Skeletal muscle cell (primary cell): ENCODE measurements at places on chromosomes 4 and X.

DNA sequence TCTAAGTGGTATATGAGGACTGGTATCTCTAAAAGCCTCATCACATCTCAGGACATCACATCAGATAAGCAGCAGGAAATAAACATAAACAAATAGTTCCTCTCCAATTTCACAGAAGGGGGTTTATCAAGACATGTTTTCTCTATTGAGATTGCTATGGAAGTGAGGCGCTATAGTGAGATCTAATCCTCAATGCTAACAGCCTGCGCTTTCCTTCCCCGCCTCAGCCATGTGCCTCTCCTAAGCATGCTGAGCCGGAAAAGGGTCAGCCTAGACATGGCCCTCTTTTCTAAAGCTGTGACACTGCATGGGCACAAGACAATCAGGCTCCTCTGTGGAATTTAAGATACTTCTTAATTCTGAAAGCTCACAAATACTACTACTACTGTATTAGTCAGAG is 286.1 kb downstream of the INPP4B start:
- DNase-seq, result no peak

- DNase-seq, result no peak
Measured at GRCh38 chr4:153602758-153603157, 81.3 kb upstream of the TLR2 start.

DNA sequence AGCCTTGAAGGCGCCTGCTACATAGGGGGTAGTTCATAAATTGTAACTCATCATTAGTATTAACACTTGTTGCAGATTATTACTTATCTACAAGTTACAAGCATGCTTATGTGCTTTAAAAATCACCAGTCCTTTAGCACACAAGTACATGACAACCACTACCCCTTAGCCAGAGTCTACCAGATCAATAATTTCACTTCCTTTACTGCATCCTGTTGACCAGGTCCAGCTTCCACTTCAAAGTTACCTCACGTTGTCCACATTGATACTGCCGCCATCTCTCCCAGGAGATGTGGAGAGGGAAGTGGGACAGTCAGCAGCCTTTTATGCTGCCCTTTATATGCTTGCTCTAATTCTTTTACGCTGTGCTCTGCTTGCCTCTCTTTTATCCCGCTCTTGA is 231.3 kb upstream of the CXXC4 start:
- no peak for DNase-seq

GRCh38 chr4:68272860-68273259 is 27.4 kb upstream of the TMPRSS11B start:
- no peak for DNase-seq

GRCh38 chr4:30789219-30789671 is 69.1 kb downstream of the PCDH7 start:
- no peak for DNase-seq

GRCh38 chr4:25723409-25723808 is 67.8 kb downstream of the SLC34A2 start:
- no peak for DNase-seq

GRCh38 chrX:40471965-40472648 is 108.7 kb upstream of the ATP6AP2 start:
- DNase-seq, result peak; percentile 34

GRCh38 chr4:51844153-51845054 is 1.5 kb downstream of the DCUN1D4 start:
- DNase-seq, result peak; percentile 75

DNA sequence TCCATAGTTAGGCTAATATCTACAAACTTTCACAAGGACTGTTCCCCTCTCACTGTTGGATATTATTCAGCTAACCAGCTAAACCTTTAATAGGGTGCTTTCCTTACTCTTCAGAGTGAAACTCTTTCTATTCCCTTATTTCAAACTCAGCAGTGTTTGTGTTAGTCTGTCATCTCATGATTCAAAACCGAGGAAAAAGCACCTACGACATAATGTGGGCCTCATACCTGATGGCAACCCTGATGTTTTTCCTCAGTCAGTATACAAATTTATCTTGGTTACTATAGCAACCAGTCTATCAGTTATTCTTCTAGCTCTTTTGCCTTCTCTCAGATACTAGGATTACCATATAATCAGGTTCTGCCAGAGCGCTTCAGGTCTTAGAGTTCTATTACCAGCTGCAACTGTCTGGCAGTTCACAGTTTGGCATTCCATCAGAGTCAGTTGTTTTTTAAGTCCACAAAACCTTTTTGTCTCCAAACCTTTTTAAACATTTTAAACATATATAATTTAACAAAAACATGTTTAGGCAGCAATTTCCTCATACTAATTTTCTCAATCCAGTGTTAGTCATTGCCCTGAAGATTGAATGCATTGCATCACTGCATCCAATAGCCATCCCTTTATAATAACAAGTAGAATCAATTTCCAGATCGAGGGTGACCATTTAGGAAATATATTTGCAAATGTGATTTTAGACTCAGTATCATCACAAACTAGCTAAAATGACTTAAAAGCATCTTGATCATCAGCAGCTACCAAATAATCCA is 7.4 kb downstream of the WDR44 start:
- DNase-seq, result no peak

DNA sequence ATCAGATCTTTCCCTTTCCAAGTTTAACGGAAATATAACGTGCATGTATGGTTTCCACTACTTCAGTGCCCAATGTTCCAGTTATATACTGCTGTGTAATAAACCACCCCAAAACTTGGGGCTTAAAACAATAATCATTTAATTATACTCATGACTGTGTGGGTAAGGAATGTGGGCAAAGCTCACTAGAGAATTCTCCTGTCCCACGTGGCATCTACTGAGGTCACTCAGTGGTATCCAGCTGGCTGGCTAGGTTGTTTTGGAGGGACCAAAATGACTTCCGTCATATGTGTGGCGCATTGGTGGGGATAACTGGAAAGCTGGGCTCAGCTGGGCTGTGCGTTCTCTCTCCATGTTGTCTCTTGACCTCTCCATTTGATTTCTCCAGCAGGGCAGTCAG is 18.5 kb downstream of the ZCCHC18 start:
- no peak for DNase-seq

- no peak for DNase-seq
Measured at GRCh38 chrX:153685156-153685536, 2.6 kb upstream of the SLC6A8 start.

GRCh38 chrX:113644426-113644825 is 803.8 kb upstream of the AMOT start:
- DNase-seq, result peak; percentile 16

- DNase-seq, result no peak
Measured at GRCh38 chrX:136203951-136204350, 47.2 kb downstream of the MAP7D3 start.

DNA sequence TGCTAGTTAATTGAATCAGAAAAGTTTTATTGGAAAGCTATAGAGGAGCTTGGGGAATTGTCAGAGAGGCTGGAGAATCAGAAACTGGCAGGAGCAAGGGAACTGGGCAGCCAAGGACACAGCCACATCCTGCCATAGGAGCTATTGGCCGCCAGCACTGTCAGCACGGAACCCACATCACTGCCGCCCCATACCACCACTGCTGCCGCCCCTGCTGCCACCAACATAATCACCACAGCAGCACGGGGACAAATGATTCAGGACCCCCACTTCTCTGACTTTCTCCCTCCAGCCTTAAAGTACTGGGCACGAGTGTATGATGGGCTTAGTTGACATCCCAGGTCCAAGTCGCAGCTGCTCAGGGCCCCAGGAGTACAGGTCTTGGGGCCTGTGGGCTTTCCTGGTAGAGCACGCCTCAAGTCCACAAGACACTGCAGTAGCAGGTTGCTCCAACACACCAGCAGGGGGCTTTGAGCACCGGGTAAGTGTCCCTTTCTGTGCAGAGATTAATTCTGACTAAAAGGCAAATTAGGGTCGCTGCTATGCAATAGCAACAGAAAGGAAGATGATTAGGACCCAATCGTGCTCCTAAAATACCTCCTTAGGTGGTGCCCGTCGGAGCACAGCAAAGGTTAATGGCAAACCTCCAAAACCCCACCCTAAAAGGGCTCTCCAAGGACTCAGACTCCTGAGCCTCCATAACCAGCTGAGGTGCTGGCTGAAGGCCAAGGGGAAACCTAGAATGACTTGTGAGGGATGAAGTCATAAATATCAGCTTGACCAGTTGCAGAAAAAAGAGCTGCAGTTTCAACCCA is 6.9 kb downstream of the PJA1 start:
- no peak for DNase-seq

GRCh38 chrX:110287605-110288004 is 30.3 kb downstream of the AMMECR1 start:
- DNase-seq, result peak; percentile 49

DNA sequence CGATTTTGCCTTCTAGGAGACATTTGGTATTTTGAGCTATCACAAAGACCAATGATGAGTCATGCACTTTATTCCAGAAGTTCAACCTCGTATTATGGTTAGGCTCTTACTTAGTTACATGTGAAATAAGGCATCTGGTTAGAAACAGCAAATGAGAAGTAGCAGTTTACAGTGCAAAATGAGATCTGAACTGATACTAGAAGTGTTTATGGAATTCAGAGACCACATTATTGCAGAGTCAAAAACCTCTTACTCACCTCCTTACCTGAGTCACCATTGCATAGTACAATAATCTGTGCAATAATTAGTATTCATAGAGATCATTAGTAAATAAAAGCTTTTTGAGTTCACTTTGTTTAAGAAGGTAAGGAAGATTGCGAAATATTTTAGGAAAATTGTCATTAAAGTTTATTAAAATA is 38.7 kb downstream of the SEC24B start:
- DNase-seq, result no peak
